ENCODE measurements at places on chromosomes 16 and 17. TPM values are rescaled to one million over a fixed set of nuclear protein-coding genes. Genes with fewer than 3 reads are reported as not detected.

- DNase-seq: peak; percentile 70
- no peaks in the 10 kb centered on the region for H3K36me3 ChIP-seq
- no peak overlapping the region for H3K27ac ChIP-seq
- H3K27me3 ChIP-seq: no peaks in the 10 kb centered on the region
- H3K4me1 ChIP-seq: no peaks in the 10 kb centered on the region
These were observed 12.7 kb downstream of the SLC5A11 start for GRCh38 chr16:24858219-24859041.

- H3K4me3 ChIP-seq: no peak overlapping the region
- DNase-seq: no peak
- H3K27me3 ChIP-seq: no peaks in the 10 kb centered on the region
- H3K27ac ChIP-seq: no peak overlapping the region
These were observed 13.1 kb downstream of the CTU2 start for GRCh38 chr16:88719267-88719932.

The MYO15B gene
- total RNA-seq: 2,589 TPM

DNA sequence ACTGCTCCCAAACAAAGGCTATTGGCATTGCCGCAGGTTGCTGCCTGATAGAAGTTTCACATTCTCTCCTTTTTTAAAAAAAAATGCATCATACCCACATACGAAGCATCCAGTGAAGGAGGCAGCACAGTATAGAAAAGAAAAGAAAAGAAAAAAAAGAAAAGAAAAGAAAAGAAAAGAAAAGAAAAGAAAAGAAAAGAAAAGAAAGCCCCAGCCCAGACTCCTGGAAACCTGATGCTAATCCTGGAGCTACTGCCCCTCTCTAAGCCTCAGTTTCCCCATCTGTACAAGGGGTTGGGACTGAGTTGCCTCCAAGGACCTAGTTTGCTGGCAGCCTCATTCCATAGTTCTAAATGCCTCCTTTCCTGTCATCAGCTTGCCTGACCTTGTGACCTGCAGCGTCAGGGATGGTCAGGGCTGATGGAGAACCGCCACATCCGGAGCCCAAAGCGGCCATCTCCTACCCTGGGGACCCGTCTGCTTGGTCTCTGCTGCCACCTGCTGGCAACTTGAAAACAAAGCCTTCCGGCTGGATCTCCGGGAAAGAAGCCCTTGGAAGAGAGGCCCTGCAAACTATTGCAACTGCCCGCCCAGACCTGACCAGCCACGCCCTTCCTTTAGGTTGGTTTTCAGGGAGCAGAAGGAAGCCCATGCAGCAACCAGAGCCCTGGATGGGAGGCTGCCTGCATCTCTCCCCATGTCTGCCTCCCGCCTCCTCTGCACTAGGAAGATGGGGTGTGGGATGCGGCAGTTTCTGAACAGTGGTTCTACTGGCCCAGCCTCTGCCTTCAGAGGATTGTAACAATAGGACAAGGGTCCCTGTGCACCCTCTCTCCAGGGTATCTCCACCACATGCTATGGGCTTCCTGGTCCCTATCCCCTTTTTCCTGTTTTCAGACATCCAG, 13.0 kb downstream of the AIPL1 start:
- no peaks in the 10 kb centered on the region for H3K27me3 ChIP-seq
- H3K36me3 ChIP-seq: no peaks in the 10 kb centered on the region
- H3K4me3 ChIP-seq: no peak overlapping the region
- H3K27ac ChIP-seq: no peak overlapping the region

GRCh38 chr16:17463335-17463734, 7.4 kb downstream of the XYLT1 start:
- no peak overlapping the region for H3K4me3 ChIP-seq
- peaks cover 10% of the 10 kb centered on the region for H3K4me1 ChIP-seq
- H3K36me3 ChIP-seq: no peaks in the 10 kb centered on the region
- H3K27ac ChIP-seq: no peak overlapping the region

The EVPL gene
- total RNA-seq: 26.4 TPM

DNA sequence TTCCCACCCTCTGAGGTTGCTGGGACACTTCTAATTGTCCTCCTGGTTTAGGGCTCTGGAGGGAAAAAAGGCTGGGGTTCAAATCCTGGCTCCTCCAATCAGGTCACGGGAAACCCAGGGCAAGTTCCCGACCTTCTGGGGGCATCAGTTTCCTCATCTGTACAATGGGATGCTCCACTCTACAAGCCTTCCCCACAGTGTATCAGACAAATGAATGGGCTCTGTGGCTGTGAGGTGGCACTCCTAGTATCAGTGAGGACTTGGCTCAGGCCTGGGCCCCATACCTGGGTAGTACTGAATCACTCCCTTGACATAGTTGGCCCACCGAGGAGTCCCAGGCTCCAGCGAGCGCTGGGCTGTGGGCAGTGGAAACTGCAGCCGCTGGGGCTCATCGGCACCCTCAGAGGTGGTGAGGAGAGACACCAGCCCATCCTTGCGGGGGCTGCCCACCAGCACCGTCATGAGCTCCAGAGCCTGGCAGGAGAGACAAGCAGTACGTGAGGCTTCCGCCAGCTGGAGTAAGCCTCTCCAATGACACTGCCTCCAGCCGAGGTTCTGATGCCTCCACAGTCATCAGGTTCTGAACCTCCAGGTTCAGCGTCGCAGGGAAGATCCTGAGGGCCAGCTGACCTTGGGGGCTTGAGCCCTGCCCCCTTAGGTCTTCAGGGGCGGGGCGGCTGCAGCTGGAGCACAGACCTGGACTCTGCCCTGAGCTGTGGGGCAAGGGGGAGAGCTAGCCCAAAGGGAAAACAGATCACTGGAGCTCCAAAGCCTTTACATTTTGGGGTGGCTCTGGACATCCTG, 1.2 kb downstream of the GALK1 start:
- DNase-seq: no peak
- H3K27ac ChIP-seq: peak overlapping the region; percentile 89
- H3K27me3 ChIP-seq: no peaks in the 10 kb centered on the region
- peaks cover 25% of the 10 kb centered on the region for H3K4me1 ChIP-seq

DNA sequence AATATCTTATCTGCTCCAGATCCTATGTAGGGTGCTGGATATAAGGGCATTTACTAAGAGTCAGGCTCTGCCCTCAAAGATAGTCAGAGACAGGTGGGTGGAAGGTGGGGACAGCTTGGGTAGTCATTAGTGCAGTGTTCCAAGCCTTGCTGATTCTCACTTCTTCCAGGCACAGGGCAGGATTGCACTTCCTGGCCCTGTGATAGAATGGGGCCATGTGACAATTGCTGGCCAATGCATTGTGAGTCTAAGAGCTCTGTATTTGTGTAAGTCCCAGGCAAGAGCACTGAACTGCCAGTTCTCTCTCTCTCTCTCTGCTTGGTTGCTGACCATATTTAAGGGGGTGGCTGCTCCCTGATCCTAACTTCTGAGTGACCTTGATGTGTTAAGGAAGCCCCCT, 112.1 kb downstream of the C16orf78 start:
- no peaks in the 10 kb centered on the region for H3K4me1 ChIP-seq
- no peaks in the 10 kb centered on the region for H3K27me3 ChIP-seq
- no peak for DNase-seq
- no peaks in the 10 kb centered on the region for H3K36me3 ChIP-seq

GRCh38 chr16:85136213-85136701, 24.0 kb upstream of the CIBAR2 start:
- peak overlapping the region; percentile 63 for H3K27ac ChIP-seq
- peaks cover 19% of the 10 kb centered on the region for H3K4me1 ChIP-seq
- H3K36me3 ChIP-seq: no peaks in the 10 kb centered on the region
- no peaks in the 10 kb centered on the region for H3K27me3 ChIP-seq
- H3K4me3 ChIP-seq: peak overlapping the region; percentile 6

The ARL4D gene
- total RNA-seq: 0.70 TPM

GRCh38 chr17:68356520-68356919, 65.2 kb downstream of the ARSG start:
- peak overlapping the region; percentile 47 for H3K27ac ChIP-seq
- no peaks in the 10 kb centered on the region for H3K27me3 ChIP-seq
- no peaks in the 10 kb centered on the region for H3K36me3 ChIP-seq
- no peaks in the 10 kb centered on the region for H3K4me1 ChIP-seq

All from Peyer's patch (tissue), 4 donors.